Stomach (tissue), 19 donors: ENCODE measurements at places on chromosomes 1 and 21. TPM values are rescaled to one million over a fixed set of nuclear protein-coding genes. Genes with fewer than 3 reads are reported as not detected.

Gene OR6N1
- not detected for total RNA-seq

Gene HES4
- 90.6 TPM for total RNA-seq

Gene CLEC20A
- total RNA-seq, result not detected

Gene DSCAM
- total RNA-seq, result not detected

Gene HSD3B1
- total RNA-seq, result not detected

Gene PLEKHA6
- total RNA-seq, result 58.2 TPM

Gene CTH
- total RNA-seq, result 7.8 TPM

Gene INAVA
- 67.4 TPM for total RNA-seq

Gene AMY2A
- not detected for total RNA-seq

Gene FAM89A
- 0.89 TPM for total RNA-seq

Gene SPRR3
- total RNA-seq, result not detected

DNA sequence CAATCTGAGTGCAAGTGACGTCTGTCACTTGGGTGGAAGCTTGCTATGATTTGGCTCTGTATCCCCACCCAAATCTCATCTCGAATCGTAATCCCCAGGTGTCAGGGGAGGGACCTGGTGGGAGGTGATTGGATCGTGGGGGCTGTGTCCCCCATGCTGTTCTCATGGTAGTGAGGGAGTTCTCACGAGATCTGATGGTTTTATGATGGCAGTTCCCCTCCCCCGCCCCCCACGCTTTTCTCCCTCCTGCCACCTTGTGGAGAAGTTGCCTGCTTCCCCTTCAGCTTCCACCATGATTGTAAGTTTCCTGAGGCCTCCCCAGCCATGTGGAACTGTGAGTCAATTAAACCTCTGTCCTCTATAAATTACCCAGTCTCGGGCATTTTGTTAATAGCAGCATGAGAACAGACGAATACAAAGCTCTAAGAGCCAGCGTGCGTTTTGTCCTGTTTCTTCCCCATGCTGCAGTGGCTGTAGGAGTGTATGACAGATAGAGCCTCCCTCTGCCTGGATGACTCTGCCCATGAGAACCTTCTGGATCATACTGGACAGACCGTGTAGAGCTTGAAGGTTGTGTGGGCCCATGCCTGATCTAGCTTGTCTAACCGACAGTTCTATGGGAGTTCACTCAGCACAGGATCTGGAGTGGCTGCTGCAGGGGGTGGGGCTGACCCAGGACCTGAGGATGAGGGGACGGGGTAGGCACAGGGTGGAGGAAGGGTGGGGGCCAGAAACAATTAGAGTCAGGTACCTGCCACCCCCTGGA lies 139.7 kb upstream of the ERRFI1 start:
- H3K36me3 ChIP-seq, result no peaks in the 10 kb centered on the region
- no peak overlapping the region for H3K27ac ChIP-seq
- no peak overlapping the region for H3K4me3 ChIP-seq
- peaks cover 26% of the 10 kb centered on the region for H3K4me1 ChIP-seq
- DNase-seq, result no peak

DNA sequence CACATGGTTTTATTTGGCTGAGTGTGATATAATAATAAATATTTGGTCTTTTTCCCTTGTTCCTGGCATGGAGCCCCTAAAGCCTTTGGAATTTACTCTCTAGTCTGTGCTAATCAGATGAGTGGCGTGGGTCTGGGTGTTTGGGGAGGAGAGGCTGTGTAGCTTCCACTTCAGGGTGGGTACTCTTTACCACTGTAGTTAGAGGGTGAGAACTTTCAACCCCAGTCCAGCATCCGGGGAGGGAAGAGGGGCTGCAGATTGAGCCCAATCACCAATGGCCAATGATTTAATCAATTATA lies 20.0 kb downstream of the USP25 start:
- peaks cover 77% of the 10 kb centered on the region for H3K4me1 ChIP-seq
- DNase-seq, result no peak
- no peak overlapping the region for H3K27ac ChIP-seq
- H3K4me3 ChIP-seq, result no peak overlapping the region
- H3K36me3 ChIP-seq, result no peaks in the 10 kb centered on the region
- no peaks in the 10 kb centered on the region for H3K27me3 ChIP-seq

GRCh38 chr1:147389532-147390184 lies 147.2 kb downstream of the CHD1L start:
- DNase-seq, result peak; percentile 68
- peaks cover 10% of the 10 kb centered on the region for H3K27me3 ChIP-seq
- no peak overlapping the region for H3K4me3 ChIP-seq

DNA sequence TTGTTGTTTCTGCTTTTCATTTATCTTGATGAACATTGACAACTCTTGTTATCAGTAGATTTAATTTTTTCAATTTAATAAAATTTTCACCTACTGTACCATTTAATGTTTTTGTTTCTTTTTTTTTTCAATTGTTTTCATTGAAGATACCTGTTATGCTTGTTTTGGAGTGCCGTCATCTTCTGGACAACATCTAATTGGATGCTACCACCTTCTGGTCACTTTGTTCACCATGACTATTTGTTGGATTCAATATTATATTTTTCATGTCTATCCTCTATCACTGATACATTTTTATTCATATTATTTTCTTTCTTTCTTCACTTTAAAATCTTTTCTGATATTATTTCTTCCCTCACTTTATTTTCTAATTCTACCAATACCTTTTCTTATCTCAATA lies 14.0 kb downstream of the KRTAP21-2 start:
- H3K4me3 ChIP-seq, result no peak overlapping the region
- H3K4me1 ChIP-seq, result no peaks in the 10 kb centered on the region
- no peak for DNase-seq
- no peaks in the 10 kb centered on the region for H3K27me3 ChIP-seq

DNA sequence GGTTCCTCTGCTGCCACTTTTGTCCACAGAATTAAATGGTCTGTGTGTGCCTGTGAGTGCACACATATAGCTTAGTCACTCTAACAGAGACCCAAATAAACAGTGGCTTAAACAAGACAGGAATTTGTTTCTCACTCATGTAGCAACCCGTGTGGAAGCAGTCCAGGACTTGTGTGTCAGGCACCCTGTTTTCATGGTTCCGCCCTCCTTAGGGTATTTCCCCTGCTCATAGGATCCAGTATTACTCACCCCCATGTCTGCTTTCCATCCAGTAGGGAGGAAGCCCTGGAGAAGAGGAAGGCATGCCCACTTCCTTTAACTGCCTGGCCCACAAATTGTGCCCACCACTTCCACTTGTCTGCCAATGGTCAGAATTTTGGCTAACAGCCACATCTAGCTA lies 41.3 kb upstream of the TACSTD2 start:
- H3K4me3 ChIP-seq, result no peak overlapping the region
- peaks cover 26% of the 10 kb centered on the region for H3K4me1 ChIP-seq
- peak overlapping the region; percentile 84 for H3K27ac ChIP-seq
- H3K27me3 ChIP-seq, result no peaks in the 10 kb centered on the region
- peak; percentile 70 for DNase-seq
- H3K36me3 ChIP-seq, result no peaks in the 10 kb centered on the region

GRCh38 chr1:200646515-200646914 lies 23.2 kb downstream of the DDX59 start:
- H3K4me3 ChIP-seq, result no peak overlapping the region
- H3K27me3 ChIP-seq, result no peaks in the 10 kb centered on the region
- no peak for DNase-seq
- H3K36me3 ChIP-seq, result peaks cover 16% of the 10 kb centered on the region
- no peaks in the 10 kb centered on the region for H3K4me1 ChIP-seq
- no peak overlapping the region for H3K27ac ChIP-seq

- H3K4me3 ChIP-seq, result no peak overlapping the region
- no peak for DNase-seq
- no peak overlapping the region for H3K27ac ChIP-seq
- no peaks in the 10 kb centered on the region for H3K4me1 ChIP-seq
- H3K27me3 ChIP-seq, result no peaks in the 10 kb centered on the region
Measured at GRCh38 chr1:248752161-248753028, 3.2 kb downstream of the LYPD8 start.

DNA sequence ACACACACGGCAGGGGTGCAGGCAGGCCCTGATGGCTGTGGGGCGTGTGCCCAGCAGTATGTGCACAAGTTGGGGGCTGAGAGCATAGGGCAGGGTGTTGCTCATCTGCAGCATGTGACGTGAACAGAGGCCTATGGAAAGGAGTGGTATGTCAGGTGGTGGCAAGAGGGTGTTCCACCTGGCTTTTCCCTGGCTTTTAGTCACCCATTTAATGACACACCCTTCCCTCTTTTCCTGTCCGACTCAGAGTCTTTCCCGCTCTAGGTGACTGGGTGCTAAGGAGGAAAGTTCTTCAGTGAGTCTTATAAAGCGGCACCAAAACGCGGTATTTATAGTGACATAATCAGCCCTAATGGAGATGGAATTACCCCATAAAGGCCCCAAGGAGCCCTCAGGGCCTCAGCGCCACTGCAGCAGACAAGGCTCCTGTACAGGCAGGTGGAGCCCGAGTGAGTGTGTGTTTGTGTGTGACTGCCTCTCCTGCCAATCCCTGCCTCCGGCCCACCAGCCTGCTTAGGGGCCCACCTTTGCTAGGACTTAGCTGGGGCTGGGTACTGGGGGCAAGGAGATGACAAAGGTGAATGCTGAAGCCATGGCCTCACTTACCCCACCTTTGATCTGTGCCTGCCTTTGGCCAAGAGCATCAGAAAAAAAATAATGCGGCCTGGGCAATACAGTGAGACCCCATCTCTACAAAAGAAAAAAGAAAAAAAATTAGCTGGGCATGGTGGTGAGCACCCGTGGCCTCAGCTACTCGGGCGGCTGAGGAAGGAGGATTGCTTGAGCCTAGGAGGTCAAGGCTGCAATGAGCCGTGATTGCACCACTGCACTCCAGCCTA lies 3.3 kb upstream of the EPHA2 start:
- peak overlapping the region; percentile 73 for H3K27ac ChIP-seq
- H3K36me3 ChIP-seq, result no peaks in the 10 kb centered on the region
- H3K4me3 ChIP-seq, result no peak overlapping the region
- peaks cover 43% of the 10 kb centered on the region for H3K4me1 ChIP-seq
- no peak for DNase-seq

GRCh38 chr1:94327001-94327690 lies 89.8 kb upstream of the ARHGAP29 start:
- peak overlapping the region; percentile 47 for H3K27ac ChIP-seq
- H3K27me3 ChIP-seq, result no peaks in the 10 kb centered on the region
- peaks cover 40% of the 10 kb centered on the region for H3K4me1 ChIP-seq
- no peaks in the 10 kb centered on the region for H3K36me3 ChIP-seq
- no peak overlapping the region for H3K4me3 ChIP-seq
- DNase-seq, result peak; percentile 29

- H3K27me3 ChIP-seq, result peaks cover 25% of the 10 kb centered on the region
- H3K27ac ChIP-seq, result peak within 1 kb of the TSS; percentile 93
- H3K4me3 ChIP-seq, result peak within 1 kb of the TSS; percentile 73
- peaks cover 25% of the 10 kb centered on the region for H3K4me1 ChIP-seq
- peak; percentile 80 for DNase-seq
- H3K36me3 ChIP-seq, result no peaks in the 10 kb centered on the region
Measured at GRCh38 chr21:25638660-25639550, at the start of gene JAM2. Gene JAM2, plus strand, starts transcription at chr21:25639258. Its CDS starts 564 bp downstream, at chr21:25639822.

- no peaks in the 10 kb centered on the region for H3K27me3 ChIP-seq
- no peaks in the 10 kb centered on the region for H3K36me3 ChIP-seq
- H3K4me1 ChIP-seq, result no peaks in the 10 kb centered on the region
- H3K27ac ChIP-seq, result peak overlapping the region; percentile 58
Measured at GRCh38 chr21:42171091-42172053, 47.6 kb upstream of the ABCG1 start.

- no peak for DNase-seq
- H3K4me3 ChIP-seq, result no peak overlapping the region
- H3K36me3 ChIP-seq, result no peaks in the 10 kb centered on the region
- no peak overlapping the region for H3K27ac ChIP-seq
Measured at GRCh38 chr1:187646536-187647107, 817.9 kb downstream of the PLA2G4A start.

- H3K27me3 ChIP-seq, result peaks cover 1% of the 10 kb centered on the region
- no peak for DNase-seq
- H3K27ac ChIP-seq, result no peak overlapping the region
- no peaks in the 10 kb centered on the region for H3K36me3 ChIP-seq
- no peak overlapping the region for H3K4me3 ChIP-seq
Measured at GRCh38 chr1:211472724-211473123, 19.2 kb downstream of the RD3 start.
